ENCODE measurements at places on chromosomes 13 and 19.

DNA sequence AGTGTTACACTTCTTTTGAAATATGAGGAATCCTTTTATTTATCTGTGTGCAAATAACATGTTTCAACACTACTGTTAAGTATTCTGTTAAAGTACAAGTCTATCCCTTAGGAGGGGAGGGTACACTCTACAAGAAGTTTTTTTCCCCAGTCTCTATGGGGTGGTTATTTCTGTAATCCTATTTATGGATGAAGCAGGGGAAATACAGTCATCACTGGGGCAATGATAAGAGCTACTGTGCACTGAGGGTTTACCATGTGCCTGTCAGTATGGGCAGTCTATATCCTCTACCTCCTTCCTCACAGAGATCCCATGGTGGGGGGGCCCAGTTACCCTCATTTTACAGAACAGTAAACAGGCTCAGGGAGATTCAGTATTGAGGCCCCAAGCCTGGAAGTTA, 16.6 kb upstream of the TRIM13 start:
- no peak for DNase-seq

DNA sequence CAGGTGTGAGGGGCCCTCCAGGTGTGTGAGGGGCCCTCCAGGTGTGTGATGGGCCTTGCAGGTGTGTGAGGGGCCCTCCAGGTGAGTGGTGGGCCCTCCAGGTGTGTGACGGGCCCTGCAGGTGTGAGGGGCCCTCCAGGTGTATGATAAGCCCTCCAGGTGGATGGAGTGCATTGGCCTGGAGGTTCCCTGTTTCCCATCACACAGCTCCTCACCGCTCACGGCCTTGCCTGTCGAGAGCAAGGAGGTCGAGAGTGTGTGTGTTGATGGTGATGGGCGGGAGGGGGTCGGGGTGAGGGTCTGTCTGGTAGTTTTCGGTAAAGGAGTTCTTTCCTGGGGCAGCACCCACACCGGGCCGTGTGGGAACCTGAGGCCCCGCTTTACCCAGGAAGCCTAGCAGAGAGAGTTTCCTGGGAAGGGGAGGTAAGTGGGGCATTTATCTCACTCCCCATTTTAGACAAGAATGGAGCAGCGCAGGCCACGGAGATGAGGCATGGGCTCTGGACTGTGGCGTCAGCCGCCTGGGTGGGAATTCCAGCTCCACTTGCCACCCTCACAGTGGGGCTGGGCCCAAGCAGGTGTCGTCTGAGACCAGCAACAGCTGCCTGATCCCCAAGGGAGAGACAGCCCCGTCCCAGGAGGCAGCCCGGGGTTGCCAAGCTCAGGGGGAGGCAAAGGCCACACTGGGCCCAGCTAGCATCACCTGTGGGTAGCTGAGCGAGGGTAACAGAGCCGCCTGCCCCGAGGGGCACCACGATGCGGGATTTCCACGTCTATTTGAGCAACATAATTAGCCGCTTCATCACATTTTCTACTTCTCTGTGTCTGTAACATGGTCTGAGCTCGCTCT, 10.9 kb upstream of the GAS6 start:
- no peak for DNase-seq

DNA sequence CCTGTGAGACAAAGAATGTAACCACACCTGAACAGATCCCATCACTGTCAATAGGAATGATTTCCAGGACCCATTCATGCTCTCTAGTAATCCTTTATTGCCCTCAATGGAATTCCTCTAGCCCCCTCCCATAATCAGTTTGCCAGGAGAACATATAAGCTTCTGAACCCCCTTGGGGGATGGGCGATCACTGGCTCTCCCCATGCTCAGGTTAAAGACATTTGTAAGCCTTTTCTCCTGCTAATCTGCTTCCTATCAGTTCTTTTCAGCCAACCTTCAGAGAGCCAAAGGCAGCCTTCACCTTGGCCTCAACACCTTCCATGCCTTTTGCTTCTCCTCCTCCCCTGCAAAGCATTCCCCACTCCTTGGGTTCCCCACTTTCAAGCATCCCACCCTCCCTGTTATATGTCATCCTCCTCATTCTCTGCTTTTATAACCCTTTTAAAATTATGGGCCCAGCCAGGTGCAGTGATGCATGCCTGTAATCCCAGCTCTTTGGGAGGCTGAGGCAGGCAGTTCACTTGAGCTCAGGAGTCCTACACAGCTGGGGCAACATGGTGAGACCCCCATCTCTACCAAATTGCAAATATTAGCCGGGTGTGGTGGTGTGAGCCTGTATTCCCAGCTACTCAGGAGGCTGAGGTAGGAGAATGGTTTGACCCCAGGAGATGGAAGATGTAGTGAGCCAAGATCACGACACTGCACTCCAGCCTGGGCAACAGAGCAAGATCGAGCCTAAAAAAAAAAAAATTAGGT, 12.4 kb downstream of the DPRX start:
- no peak for DNase-seq

DNA sequence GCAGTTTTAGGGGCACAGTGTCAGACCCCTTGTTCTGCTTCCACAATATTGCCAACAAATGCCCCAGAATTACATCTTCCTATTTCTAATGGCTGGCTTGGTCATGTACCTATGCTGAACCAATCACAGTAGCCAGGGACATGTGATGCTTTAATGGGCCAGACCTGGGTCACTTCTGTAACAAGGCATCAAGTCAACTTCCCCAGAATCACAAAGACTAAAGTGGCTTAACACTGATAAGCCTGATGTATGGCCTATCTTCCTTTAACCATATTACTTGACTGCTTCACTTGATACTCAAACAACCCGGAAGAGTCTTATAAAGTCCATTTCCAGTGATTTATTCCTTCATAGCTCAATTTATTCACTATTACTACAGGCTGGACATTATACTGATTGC, 19.6 kb downstream of the LNX2 start:
- no peak for DNase-seq

- no peak for DNase-seq
These were observed 4.3 kb upstream of the POU4F1 start for GRCh38 chr13:78607409-78608251.

GRCh38 chr13:112172017-112172416, 105.1 kb downstream of the SOX1 start:
- DNase-seq: no peak

GRCh38 chr19:15815306-15815705, at the start of gene OR10H1:
Gene OR10H1, minus strand, starts transcription at chr19:15815664. Its CDS starts 7,627 bp downstream, at chr19:15808037.
- DNase-seq: no peak

- DNase-seq: no peak
These were observed 67.6 kb downstream of the ZNF557 start for GRCh38 chr19:7137120-7137519.

DNA sequence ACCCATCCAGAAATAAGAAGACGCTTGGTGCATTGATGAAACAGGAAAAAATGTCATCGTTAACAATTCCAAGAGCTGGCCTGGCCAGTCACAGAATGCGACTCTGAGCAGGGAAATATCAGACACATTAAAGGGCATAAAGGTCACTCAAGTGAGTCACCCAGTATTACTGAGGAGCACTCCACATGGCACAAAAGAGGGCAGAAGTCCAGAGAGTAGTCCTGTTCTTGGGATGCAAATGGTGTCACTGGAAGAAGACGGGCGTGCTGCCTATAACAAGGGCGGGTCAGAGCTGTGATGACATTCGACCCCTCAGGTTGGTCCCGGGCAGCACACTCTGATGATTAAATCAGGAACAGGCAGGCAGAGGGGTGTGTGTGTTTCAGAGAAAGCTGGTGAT, 720.3 kb downstream of the UQCRFS1 start:
- DNase-seq: no peak

DNA sequence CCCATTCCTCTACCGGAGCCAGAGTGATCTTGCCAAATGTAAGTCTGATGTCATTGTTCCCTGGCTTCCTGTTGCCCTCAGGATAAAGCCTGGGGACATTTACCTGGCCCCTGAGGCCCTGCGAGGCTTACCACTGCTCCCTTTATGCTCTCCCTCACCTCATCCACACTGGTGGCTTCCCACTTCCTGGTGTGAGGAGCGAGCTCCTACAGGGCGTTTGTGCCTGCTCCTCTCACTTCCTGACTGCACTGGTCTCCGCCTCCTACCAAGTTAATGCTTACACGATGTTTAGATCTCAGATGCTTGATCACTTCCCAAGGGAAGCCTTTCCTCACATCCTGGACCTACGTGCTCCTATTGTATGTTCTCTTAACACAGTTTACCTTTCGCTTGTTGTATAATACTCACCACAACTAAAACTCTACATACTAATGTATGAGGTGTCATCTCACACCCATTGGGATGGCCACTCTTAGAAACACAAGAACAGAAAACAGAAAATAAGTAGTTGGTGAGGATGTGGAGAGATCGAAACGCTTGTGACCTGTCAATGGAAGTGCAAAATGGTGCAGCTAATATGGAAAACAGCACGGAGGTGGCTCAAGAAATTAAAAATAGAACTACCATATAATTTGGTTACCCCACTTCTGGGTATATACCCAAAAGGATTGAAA, 177.6 kb downstream of the SHISA2 start:
- DNase-seq: no peak

GRCh38 chr19:10517361-10517759, at the start of gene S1PR5:
Gene S1PR5, minus strand, starts transcription at chr19:10517447. Its CDS starts 2,436 bp downstream, at chr19:10515011.
- DNase-seq: peak; percentile 19

- no peak for DNase-seq
These were observed 561.0 kb downstream of the TBC1D4 start for GRCh38 chr13:74920920-74921319.

Data from BE2C (cell line).